ENCODE measurements at places on chromosomes 7 and 10.

GRCh38 chr7:49030221-49030620 lies 105.9 kb downstream of the CDC14C start:
- no peak for DNase-seq

DNA sequence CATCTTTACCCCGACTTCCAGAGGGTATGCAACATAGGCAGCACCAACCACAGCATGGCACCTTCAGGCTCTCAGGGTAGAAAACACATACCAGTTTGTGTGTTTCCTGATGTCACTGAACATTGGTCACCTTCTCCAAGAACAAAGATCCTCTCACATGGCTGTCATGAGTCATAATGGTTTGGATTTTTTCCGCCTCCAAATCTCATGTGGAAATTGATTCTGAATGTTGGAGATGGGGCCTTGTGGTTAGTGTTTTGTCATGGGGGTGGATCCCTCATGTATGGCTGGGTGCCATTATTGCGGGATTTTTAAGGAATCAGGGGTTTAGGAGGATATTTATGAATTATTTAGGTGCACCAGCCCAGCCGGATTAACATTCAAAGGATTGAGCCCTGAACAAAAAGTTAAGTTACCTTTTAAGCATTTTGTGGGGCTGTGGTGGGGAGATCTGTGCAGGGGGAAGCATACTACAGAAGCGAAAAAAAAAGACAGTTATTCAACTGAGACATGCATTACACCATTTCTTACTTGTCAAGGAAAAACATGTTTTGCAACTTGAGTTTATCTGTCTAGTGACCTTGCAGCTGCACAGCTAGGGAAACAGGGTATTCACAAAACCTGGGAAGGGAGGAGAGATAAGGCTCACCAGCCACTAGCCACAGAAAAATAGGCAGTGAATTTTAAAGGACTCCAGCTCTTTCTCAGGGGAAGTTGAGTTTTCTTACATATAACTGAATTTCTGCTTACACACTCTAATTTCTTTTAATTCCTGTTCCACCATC lies 774.1 kb upstream of the AUTS2 start:
- no peak for DNase-seq

DNA sequence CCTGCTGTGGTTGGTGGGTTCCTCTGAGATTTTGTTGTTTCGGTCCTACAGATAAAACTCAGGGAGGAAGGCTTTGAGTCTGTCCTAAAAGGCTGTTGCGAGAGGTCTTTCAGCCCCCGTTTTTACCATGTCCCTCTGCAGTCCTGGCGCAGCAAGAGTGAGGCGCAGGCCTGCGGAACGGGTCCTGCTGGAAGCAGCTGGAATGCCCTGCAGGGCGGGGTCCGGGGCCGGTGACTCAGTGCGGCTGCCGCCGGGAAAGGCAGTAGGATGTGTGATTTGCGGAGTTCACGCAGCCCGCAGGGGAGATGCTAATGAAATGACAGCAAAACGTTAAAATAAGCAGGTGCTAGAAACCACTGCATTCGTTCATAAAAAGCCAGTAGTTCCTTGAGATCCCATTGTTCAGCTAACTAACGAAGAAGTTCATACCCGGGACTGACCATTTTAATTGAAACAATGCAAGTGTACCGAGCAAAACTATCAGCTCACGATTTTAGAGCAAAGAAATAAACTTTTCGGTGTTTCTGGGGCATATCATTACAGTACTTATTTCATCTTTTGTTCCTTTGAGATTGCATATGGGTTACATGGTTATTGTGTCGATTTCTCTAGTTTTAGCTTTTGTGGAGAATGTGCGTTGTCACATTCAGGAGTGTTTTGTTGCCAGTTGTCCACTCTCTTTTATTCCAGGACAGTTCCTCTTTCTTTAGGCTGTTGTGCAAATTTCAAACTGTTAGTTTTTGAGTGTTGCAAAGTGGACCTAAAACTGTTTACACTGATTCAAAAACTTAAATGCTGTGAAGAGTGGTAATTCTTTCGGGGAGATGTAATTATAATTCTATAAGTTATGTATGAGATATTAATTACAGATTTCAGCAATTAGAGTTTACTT lies 783 bp downstream of the ANLN start:
- DNase-seq, result peak; percentile 65

DNA sequence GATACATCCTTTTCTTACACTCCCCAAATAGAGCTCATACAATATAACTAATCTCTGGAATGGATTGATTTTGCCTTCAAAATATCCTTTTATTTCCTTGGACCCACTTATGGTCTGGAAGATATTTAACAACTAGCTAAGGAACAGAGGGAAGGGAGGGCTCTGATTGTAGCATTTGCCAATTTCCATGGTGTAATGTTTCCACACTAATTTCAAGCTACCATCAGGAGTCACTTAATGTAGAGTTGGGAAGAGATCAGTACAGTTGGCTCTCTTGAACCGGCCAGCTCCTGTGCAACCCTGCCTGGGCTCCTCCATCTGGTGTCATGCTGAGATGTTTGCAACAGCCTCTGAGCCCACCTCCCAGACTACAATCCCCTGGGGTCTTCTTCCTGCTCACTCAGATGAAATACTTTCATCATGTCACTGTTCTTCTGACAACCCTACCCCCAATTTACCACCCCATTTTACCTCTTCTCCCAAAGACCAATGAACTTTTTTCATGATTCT lies 8.0 kb upstream of the IL6 start:
- no peak for DNase-seq

DNA sequence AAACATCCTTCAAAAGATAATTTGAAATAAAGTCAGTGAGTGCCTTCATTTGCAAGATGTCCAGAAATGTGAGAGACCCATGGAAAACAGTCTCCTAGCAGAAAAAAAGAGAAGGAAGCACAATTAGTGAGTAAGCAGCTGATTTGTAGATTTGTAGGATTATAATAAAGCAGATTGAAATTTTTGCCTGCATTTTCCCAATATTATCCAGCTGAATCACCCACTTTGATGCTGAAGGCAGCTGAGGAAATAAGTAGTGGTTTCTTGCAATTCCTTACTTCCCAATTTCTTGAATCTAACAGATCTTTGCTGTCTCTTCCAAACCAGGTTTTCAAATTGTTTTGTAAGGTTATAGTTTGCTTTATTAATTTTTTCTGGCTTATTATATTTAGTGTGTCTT lies 181.4 kb downstream of the GNAT3 start:
- peak; percentile 6 for DNase-seq

DNA sequence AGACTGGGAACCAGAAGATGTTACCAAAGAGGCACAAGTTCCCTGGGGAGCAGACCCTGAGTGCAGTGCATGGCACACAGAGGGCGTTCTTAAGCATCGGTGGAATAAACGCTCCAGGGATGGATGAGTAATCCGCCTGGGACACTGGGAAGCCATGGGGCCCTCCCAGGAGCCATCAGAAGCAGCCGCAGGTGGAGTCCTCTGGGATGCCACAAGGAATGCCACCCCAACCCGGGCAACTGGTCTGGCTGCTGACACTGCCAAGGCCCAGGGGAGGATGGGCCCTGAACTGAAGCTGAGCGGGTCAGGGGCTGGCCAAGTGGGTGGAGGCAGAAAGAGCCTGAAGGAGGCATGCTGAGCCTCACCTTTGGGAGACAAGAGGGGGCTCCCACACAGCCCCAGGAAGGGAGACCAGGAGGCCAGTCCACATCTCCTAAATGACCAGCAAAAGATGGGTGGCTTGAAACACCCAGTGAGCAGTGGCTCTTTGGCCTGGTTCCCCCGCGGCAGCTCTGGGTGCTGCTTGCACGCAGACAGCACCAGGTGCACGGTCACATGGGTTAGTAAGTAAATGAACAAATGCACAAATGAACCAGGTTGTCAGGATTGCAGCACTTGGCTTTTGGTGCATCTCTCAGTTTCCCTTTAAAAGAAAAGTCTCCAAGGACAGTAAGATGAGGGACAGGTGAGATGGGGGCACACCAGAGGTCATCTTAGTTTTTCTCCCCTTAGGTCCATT lies 141.3 kb upstream of the ZMIZ1 start:
- DNase-seq, result no peak

DNA sequence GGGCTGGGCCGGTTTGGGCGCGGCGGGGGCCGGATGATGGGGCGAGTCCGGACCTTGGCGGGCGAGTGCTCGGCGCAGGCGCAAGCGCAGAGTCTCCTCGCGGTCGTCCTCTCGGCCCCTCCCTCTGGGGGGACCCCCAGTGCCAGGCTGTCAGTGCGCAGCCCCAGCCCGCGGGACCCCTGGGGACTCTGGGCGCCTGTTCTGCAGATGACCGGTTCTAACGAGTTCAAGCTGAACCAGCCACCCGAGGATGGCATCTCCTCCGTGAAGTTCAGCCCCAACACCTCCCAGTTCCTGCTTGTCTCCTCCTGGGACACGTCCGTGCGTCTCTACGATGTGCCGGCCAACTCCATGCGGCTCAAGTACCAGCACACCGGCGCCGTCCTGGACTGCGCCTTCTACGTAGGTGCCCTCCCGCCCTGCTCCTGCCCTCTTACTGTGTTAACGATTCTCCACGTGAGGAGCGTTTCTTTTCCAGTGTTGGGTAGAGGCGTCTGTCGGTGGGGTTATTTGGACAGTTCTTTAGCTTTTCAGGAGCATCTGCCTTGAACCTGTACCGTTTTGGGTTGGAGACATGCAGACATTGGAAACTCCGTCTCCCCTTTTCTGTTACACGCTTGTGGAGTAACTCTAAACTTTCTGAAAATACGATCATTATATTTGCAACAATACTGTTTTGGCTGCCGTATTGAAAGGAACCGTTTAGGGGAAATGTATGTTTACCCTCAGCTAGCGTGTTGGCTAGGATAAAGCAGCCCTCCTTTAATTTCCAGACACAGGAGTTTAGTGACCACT lies 706 bp downstream of the BUB3 start:
- no peak for DNase-seq

- DNase-seq, result no peak
Observed at GRCh38 chr7:31256506-31256905, 84.0 kb downstream of the NEUROD6 start.

GRCh38 chr7:132430861-132431822 lies 145.1 kb downstream of the PLXNA4 start:
- peak; percentile 86 for DNase-seq

DNA sequence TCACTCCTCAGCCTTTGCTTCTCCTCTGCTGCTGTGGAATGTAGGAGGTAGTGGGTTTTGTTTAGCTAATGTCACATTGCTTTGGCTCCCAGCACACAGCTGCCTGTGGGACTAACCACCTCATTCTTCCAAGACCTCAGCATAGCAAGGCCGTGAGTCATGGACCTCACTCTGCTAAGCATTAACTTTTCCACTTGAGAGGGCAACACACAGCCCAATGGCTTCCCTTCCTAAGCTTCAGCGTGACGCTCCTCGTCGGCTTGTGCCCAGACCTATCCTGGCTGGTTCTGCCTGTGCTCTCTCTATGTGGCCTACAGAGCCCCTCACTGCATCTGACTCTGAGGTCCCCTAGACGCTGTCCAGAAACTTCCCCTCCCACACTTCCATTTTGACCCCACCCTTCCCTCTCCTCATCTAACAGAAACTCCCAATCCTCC lies 23.3 kb downstream of the MYOF start:
- DNase-seq, result peak; percentile 100

DNA sequence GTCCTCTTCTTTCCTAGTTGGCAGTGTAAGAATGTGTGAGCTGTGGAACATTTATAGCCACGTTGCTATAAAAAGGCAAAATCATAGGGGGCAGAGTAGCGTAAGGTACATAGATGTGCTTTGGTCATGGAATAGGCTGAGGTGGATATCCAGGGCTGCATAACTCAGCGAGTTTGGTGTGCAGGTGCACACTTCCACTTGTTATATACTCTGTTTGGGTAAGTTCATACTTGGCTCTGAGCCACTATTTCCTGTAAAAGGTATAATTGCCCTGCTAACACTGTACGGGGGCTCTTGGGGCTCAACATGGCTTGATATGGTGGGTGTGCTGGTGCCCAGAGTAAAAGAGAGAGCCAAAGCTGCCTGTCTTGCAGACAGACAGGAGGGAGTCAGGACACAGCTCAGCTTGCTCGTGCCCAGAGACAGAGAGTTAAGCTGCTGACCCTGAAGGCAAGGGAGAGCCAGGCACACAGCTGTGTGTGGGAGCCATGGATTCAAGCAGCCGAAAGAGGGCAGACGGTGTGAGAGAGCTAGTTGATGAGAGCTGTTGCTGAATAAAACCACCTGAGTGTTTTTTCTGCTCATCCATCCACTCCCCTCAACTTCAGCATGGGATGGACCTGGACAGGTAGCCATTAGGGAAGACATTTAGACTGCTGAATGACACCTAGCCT lies 126.7 kb downstream of the DKK1 start:
- no peak for DNase-seq

GRCh38 chr7:116630932-116631671 lies 40.9 kb upstream of the MET start:
- DNase-seq, result peak; percentile 49

- no peak for DNase-seq
Observed at GRCh38 chr10:35440016-35440415, 103.7 kb downstream of the CCNY start.

GRCh38 chr7:119681336-119681735 lies 591.6 kb upstream of the KCND2 start:
- no peak for DNase-seq

GRCh38 chr7:132083126-132083525 lies 493.1 kb downstream of the PLXNA4 start:
- DNase-seq, result no peak

GRCh38 chr10:105840288-105840770 lies 1199.2 kb downstream of the SORCS3 start:
- no peak for DNase-seq

DNA sequence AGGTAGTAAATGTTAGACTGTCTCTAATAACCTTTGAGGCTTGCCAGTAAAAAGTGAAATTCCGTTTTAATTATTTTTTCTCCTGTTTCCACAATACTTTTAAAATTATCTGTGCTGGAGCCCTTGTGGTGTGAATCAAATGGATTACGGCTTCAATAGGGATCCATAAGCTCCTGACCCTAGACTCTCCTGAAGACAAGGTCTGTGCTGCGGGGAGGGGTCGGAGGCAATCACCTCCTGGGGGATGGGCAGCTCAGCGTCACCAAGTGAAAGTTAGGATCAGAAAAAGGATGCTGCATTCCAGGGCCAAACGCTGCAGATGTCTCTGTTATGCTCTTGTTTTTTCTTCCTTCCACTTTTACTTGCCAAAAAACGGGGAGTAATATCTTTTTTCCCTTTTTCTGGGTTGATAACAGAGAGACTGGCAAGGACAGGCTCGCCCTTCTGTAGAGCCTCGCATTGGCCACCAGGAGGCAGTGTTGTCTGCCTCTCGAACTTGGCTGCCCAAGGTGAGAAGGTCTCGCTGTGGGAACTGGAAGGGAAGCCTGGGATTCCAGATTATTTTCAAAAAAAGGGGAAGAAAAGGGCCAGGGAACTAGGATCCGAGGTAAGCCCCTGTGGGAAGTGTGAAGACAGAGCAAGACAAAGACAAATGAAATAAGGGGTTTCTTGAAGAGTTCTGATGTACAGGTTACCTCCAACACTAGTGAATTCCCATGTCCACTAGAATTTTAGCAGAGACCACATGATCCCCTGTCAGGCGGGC lies 621.9 kb downstream of the ACTR3B start:
- no peak for DNase-seq

GRCh38 chr7:150969475-150969874 lies 8.6 kb downstream of the KCNH2 start:
- no peak for DNase-seq

- no peak for DNase-seq
Observed at GRCh38 chr7:74332373-74333176, 43.4 kb downstream of the CLIP2 start.

All from astrocyte of the cerebellum (primary cell).